Right ventricle myocardium superior (tissue), 1 donor: ENCODE measurements at places on chromosomes 13 and 19.

DNA sequence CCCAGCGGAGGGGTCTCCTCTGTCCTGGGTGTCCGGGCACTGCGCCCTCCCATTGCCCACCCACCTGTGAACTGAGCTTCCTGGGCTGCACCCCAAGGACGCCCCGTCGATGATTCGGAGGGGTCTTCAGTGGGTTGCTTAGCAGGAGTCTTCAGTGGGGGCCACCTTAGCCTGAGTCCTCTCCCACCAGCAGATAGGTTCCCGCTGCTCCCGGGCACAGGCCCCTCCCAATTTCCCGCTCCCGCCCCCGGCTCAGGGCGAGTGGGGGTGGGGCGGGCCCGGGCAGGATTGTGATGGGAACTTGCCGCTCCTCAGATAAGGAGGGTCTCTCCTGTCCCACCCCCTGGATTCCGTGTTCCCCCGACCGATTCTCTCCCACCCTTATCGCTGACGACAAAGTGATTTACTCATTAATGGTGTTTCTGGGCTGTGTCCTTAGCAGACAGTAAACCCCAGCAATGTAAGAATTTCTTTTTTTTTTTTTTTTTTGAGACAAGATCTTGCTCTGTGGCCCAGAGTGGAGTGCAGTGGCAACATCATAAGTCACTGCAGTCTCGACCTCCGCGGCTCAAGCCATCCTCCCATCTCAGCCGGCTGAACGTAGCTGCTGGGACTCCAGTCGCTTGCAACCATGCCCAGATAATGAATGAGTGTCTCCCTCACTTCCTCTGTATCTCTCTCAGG, 655 bp upstream of the S1PR5 start:
- DNase-seq = peak; percentile 45

GRCh38 chr13:112366907-112367646, 9.1 kb upstream of the SPACA7 start:
- DNase-seq = no peak

GRCh38 chr19:36605101-36605876, at the start of gene ZNF382:
Gene ZNF382 (plus strand): TSS chr19:36605313. CDS start chr19:36609915, 4,602 bp downstream.
- peak; percentile 91 for DNase-seq

GRCh38 chr19:20661150-20661819, at the start of gene ZNF626:
Gene ZNF626 (minus strand): TSS chr19:20661571. CDS start chr19:20661446, 125 bp downstream.
- DNase-seq = peak; percentile 97

- no peak for DNase-seq
Observed at GRCh38 chr13:22793598-22794134, 387.1 kb upstream of the SGCG start.

DNA sequence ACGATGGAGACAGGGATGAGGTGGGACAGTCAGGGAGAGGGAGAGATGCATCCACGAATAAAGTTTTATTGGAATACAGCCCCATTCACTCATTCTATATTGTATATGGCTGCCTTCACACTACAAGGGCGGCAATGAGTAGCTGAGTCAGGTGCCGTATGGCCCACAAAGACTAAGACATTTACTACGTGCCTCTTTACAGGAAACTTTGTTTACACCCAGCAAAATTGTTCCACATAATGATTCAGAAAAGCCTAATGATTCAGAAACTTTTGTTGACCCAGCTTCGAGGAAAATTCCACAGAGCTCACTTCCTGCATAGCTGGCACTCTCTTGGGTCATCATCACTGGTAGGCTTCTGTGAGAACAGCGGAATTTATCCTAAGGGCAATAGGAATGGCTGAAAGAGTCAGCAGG, 87.3 kb upstream of the PEG3 start:
- no peak for DNase-seq

DNA sequence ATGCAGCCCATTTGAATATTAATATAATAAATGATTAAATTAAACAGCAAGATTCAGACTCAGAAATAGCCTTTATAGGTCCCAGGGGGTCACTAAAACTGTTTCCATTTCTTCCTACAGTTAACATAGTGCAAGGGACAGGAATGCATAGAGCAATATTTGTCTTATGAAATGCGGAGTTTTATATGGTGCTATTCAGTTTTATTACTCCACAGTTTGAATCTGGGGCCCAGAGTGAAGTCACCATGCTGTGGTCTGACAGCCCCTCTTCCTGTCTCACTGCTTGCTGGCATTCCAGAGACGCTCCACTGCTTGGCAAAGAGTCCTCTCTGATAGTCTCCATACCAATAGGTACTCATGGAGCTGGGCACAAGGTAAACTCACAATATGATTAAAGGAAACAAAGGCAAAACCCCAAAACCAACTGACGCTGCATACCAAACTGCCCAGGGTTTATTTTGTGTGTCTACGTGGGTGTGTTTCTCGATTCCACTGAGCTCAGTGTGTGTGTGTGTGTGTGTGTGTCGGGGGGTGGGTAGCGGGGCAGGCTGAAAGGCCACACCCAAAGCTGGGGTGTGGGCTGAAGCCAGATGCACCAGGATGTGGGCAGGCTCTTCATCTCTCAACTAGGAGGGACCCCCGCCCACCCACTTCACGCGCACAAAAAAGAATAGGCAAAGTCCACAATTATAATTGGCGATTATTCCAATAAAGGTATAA, 277.9 kb downstream of the TSHZ3 start:
- DNase-seq = no peak

GRCh38 chr13:32535748-32536147, 2.8 kb downstream of the N4BP2L2 start:
- no peak for DNase-seq

DNA sequence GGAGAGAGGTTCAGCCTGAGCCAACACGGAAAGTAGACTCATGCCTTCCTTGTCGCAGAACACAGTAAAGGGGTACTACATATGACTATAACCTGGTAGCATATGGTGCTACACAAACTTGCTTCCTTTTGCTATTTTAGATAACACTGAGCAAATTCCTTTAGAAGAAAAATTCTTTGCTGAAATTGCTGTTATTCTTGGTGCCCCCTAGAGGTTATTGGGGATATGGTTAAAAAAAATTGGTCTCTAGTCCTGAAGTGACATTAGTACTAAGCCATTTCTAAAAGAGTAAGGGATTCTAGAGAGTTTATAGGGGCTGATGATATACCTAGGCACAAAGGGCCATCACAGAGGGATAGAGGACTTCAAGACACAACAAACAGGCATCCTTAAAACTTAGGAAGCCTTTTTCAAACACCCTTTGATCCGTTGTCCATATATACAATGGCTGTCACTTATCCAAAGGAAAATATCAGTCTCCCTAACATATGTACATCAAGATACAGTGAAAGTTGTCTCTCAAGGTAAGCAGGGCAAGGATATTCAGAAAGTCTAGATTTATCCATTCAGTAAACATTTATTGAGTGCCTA, 13.9 kb upstream of the HS6ST3 start:
- no peak for DNase-seq

DNA sequence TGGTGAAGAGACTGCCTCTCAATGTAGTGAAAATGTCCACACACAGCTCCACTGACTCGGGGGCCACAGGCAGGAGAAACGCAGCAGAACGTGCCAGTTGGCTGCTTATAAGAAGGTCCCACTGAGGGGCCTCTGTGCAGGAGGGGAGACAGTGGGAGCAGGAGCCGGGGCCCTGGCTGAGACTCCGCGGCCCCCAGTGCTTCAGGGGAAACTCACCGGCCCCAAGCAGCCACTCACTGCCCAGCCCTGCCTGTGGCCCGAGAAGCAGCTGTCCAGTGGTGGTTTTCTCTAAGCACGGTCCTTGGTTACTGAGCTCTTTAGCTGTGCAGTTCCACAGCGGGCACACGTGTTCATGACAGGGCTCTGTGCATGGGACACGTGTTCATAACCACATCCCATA, 91.9 kb upstream of the MCF2L start:
- DNase-seq = no peak
